Stimulated activated CD8-positive, alpha-beta memory T cell treated with anti-CD3 and anti-CD28 coated beads, Interleukin-4, amount 100 ng/mL, for 4 hours (primary cell): ENCODE measurements at places on chromosomes 2 and 18.

- DNase-seq: no peak
Observed at GRCh38 chr2:241252778-241253475, 62.5 kb downstream of the HDLBP start.

DNA sequence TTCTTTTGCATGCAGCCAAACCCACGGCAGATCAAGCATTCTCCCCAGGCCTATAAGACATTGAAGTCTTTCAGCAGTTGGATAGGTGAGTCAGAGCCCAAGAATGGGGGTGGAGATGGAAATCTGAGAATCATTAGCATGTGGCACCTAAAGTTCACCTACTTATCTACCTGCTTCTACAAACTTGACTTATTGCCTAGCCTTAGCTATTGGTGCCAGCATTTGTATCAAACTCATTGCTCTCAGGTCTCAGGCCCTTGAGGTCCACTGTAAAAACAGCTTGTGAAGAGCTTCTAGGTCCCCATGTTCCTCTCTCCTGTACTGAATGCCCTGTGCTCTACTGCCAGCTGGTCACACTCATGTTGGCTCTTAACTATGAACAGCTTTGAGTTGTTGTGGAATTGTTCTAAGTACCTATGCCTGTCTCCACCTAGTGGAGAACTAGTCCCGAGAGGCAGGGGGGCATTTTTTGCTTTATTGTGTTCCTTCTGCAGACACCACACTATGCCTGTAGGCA, 278.4 kb upstream of the SPRED2 start:
- DNase-seq: no peak

DNA sequence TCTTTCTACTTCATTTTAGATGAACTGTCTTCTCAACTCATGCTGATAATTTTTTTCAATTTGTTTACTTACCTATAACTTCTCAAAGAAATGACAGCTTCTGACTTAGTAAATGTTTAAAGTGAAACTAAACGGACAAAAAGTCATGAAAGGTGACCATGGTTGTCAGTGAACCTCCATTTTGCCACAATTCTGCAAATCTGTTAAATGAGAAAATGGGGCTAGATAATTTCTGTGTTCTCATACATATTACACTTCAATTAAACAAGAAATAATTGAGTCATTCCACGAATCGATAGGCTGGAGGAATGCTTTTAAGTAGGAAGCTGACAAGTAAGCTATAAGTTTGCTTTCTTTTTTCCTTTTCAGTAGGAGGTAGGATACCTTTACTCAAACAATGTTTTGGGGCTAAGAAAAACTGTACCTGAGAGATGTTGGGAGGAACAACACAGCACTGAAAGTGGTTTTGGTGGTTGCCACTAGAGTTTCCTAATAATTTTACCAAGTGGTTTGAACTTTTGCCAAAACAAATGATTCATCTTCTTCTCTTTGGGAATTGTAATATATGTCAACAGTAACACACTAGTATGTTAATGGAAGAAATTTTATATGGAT, 17.1 kb downstream of the DYNAP start:
- DNase-seq: no peak

GRCh38 chr18:23539296-23539695, 36.0 kb downstream of the RMC1 start:
- DNase-seq: no peak

DNA sequence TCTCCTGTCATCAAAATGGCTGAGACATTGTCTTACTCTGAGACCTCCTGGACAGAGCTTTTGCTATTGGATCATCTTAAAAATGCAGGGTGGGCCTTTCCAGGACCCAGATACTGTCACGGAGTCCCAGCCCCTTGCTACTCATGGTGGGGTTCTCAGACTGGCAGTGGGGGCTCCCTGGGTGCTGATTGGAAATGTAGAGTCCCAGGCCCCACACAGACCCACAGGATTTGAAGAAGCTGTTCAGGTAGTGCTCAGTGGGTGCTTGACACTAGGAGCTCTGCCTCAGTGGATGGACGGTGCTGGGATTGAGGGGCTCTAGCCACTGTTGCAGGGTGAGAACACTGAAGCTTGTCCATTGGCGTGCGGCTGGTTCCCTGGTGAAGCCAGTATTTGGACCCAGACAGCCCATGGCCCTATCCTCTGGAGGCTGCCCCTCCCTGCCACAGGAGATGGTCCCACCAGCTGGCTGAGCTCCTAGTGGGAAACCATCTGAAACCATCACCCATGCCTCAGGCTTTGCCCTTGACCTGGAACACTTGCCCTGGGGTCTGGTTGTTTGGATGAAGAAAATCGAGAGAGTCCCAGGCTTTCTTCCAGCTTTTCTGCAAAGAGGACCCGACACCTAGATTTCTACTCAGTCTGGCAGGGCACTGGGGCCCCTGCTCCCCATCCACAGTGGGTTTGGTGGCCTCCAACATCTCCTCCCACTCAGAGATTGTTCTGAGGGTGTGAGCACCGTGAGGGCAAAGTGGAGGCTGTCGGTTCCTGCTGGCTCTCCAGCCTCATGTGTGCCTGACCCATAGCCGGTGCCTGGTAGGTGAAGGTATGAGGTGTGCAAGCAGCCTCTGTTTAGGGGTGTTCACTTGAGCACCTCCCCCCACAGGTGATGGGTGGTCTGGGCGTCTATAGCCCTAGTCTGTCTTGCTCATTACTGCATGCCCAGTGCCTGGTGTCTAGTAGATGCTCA, 30.1 kb downstream of the MROH2A start:
- no peak for DNase-seq

DNA sequence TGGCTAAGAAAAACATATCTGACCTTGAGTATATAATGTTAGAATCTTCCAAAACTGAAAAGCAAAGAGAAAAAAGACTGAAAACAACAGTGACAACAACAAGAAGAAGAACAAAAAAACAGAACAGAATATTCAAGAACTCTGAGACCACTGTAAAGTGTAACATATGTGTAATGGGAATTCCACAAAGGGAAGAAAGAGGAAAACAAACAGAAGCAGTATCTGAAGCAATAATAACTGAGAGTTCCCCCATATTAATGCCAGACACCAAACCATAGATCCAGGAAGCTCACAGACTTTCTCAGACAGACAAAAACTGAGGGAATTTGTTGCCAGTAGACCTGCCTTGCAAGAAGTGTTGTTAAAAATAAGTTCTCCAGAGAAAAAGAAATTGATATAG, 58.9 kb downstream of the TXNL1 start:
- DNase-seq: no peak

GRCh38 chr18:59220164-59220783, 316 bp downstream of the GRP start:
- no peak for DNase-seq

GRCh38 chr18:25661831-25662230, 309.9 kb upstream of the ZNF521 start:
- DNase-seq: no peak

- DNase-seq: no peak
Observed at GRCh38 chr2:102056079-102056581, 64.4 kb downstream of the IL1R2 start.

GRCh38 chr18:1499265-1499664, 594.6 kb downstream of the ADCYAP1 start:
- DNase-seq: no peak

GRCh38 chr18:2219706-2220105, 351.6 kb downstream of the METTL4 start:
- no peak for DNase-seq

DNA sequence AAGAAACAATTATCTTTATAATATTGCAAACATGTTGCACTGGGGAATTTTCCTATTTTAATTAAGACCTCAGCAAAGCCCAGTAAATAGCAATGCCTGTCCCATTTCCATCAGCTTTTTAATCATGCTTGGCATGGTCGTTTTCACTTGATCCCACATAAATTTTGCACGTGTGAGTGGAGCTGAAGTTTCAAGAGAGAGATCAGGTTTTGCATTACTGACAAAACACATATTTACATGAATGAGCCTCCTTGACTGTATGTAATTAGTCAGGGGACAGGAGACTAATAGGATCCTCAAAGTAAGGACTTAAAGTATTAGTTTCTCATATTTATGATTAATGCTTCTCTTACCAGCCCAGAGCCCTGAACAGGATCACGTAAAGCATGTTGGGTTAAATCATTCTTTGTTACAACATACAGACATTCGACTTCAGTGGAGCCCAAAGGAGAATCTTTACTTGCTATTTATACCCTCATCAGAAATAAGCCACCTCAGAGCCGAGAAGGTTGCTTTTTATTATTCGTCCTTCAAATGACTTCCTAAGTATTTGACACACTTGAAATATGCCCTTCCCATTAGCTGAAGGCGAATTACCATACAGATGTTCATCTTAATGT, 711.3 kb downstream of the GALR1 start:
- DNase-seq: no peak

GRCh38 chr2:145288650-145289496, 769.0 kb upstream of the ZEB2 start:
- DNase-seq: no peak

DNA sequence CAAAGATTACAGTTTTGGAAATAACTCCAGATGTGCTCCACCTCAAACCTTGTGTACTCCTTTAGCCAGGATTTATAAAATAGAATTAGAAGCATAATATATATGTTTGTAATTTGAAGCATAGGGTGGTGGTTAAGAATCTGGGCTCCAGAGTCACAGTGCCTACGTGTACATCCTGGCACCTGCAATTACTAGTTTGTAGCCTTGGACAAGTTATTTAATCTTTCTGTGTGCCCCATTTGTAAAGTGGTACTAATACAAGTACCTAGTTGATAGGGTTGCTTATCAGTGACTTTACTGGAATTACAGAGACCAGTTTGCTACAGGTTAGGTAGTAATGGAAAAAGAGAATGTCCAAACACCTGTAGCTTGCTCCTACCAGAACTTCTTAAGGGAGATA, 28.6 kb downstream of the EML4 start:
- DNase-seq: no peak

- DNase-seq: no peak
Observed at GRCh38 chr18:62715759-62716615, 646 bp downstream of the PHLPP1 start.

DNA sequence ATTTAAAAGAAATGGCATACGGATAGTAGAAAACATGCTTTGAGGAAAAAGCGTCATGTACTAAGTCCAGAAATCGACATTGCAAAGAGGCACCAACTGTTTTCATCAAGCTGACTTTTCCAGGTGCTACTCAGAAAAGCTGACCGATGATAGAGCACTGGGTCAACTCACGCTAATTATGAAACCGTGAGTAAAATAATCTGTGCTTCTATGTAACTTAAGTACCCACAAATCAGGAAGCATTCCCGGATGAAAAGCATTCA, 353 bp upstream of the NUP35 start:
- no peak for DNase-seq

DNA sequence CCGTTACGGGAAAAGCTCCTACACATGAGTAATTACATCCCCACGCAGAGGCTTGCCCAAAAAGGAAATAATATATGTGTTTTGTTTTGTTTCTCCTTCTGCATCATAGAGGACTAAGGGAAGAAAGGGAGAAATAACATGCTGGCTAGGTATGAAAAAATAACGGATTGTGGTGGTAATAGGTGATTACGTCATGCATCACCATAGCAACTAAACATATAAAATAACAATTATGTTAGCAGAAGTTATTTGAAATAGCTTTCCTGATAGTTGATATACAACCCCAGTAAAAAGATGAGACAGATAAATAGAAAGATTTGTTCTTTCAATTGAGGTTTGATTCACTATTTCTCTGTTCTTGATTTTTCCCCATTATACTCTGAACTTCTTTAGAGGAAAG, 518.0 kb downstream of the ZNF516 start:
- DNase-seq: no peak

DNA sequence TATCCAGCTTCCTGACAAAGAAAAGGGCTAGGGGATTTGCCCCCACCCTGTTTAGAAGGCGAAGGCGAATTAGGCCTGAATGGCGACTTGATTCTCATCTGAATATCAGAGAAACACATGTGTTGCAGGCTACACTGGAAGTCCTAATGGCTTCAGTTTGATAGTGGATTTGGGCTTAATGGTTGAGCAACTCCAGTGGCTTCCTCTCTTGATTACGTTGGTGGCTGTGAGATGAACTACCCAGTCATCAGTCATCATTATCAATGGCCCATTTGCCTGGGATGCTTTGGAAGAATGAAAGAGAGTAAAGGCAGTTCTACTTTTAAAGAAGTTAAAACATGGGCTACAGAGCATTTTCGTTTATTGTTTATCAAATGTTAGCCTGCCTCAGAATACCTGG, 60.9 kb upstream of the IL1R1 start:
- DNase-seq: no peak

- DNase-seq: peak; percentile 17
Observed at GRCh38 chr18:26190506-26190905, 35.7 kb upstream of the TAF4B start.

GRCh38 chr2:71358931-71359671, 27.5 kb downstream of the ZNF638 start:
- DNase-seq: no peak

GRCh38 chr2:77270433-77270832, 251.7 kb downstream of the LRRTM4 start:
- DNase-seq: no peak

DNA sequence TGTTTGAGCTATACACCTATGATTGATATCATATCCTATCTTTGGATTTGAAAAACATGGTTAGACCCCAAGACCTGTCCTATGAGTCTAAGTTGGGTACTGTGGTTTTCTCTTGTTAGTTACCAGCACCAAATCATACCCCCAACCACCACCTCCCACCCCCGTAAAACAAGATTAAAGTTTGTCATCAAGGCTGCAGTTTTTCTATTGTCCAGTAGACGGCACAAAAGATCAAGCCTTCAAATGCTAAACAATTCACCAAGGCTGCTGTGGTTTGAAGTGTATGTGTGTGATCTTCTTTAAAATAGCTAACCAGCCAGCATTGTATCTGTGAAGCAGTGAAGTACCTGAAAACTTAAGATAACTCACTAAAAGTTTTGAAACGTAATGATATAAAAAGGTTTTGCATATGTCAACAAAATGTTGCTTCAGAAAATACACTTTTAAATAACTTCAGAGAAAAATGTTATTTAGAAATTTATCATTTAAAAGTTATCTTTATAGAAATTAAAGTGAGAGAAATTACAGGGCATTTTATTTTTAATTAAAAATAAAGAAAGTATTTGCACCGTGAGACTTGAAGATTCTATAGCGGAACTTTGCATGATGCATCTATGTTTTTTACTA, 5.8 kb upstream of the MEIS1 start:
- DNase-seq: no peak

DNA sequence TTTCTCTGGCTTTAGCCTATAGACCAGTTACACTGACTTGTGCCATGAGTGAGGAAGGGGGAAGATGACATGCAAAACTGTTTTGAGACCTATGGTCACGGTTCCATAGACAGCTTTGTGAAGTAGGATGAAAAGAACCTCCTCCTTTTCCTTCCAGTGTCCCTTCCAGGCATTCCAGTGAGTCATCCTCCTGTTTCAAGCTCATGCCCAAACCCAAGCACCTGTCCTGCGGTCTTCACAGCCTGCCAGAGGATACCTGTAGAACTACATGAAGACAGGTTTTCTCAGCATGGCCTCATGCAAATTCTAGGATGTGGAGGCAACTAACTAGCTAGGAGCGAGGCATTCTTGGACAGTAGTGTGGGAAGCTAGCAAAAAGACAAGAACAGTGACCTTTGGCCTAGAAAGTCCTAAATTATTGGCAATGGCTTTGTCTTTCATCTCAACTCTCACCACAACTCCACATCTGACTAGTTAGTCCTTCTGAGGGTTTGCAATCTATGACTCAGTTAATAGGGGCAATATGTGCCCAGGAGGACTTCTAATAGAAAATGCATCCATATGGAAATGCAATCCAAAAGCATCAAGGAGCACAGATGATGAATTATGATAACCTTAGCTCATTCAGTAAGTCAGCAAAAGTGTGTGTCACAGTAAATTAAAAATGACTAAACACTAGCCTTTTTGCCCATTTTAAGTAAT, 154.7 kb downstream of the RBM43 start:
- no peak for DNase-seq
